Inflammatory macrophage treated with lipopolysaccharide for 1 hour (primary cell): ENCODE measurements at places on chromosomes 16 and 17.
A peak's percentile ranks its signal among the peaks of the same experiment; 100 is the strongest.

DNA sequence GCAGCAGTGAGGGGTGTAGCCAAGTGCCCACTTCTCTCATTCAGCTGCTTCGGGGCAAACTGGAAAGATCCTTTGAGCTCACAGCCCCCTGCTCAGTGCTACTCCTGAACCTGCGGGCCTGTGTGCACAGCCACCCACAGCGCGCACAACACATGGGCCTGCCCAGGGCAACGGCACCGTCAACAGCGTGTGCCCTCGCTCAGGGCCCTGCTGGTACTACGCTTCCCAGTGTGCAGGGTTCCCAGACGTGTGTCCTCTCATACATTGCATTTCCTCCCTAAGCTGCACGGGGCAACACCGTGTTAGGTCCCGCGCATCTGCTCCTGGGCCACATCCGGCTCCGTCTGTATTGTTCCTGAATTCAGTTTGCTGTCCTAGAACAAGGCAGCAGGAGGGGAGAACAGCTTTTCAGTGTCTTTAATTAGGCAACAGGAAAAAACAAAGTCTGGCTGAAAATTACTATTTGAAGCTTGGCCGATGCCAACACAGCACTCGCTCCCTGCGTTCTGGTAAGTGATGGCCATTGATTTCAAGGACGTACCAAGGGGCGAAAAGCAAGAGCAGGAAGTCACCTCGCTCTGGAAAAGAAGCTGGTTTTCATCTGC is 15.2 kb downstream of the MRM3 start:
- no peak for DNase-seq

GRCh38 chr17:64707050-64707591 is 45.0 kb upstream of the SMURF2 start:
- DNase-seq, result peak; percentile 89

DNA sequence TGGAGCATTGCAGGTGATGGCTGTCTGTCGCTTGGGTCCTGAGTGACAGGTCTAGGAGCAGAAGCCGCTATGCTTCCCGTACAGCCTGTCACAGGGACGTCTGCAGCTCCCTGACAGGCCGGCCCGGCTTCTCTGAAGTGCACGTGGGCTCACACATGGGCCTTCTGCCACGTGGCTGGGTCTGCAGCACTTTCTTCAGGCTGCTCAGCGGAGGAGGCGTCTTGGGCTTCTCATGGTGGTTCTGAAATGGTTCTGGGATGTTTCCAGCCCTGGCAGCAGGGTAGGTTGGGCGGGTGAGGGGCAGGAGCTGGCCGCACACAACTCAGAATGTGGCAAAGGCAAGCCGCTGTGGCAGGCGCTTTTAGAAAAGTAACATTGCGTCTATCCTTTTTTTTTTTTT is 80.3 kb upstream of the ZNF750 start:
- DNase-seq, result no peak

DNA sequence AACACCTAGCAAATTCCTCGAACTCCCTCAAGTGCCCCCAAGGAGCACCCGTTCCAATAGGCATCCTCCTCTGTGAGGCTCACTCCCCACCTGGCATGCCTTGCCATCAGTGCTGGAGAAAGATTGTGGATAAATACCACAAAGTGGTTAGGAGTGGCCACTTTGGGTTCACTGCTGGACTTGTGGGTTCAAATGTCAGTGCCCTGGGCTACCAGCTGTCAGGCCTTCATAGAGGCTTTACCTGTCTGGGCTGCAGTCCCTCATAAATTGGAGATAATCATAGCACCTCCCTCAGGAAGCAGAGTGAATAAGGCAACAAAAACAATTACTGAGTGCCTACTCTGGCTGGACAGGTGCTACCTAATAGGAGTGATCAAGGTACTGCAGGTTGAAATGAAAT is 1.5 kb upstream of the SYT17 start:
- DNase-seq, result no peak

DNA sequence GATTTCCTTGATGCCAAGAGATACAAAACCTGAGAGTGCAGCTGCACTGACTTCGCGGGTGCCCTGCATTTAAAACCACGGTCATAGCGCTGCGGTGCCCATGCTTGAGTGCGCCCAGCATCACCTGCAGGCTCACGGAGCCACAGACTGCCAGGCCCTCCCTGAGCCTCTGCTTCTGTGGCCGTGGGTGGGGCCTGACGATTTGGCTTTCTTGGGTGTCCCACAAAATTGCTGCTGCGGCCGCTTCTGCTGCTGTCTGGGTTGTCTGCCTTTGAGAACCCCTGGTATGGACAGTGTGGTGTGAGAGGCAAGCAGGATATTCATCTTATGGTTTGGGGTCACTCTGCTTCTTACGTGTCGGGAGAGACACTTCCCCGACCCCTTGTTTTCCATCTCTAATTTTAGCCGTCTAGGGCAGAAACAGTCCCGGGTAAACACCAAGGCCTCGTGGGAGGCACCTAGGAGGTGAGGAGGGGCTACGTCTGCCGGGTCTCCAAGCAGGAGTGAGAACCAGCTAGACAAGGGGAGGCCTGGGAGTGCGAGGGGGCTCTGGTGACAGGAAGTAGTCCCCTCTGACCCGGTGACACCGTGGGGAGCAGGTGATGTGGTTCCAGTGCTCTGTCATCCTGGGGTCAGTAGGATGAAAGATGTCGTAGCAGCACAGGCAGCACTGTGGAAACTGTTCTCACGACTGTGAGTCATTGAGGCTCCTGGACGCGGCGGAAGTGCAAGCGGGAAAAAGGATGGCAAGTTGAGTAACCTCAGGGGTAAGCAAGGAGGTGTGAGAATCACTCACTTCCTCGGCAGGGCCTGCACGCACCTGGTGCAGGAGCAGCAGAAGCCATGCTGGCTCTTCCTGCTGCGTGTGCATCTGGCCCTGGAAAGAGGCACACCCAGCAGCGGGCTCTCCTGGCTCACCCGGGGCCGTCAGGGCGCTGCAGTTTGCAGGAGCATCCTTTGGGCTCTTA is 176.3 kb downstream of the RPTOR start:
- DNase-seq, result no peak

DNA sequence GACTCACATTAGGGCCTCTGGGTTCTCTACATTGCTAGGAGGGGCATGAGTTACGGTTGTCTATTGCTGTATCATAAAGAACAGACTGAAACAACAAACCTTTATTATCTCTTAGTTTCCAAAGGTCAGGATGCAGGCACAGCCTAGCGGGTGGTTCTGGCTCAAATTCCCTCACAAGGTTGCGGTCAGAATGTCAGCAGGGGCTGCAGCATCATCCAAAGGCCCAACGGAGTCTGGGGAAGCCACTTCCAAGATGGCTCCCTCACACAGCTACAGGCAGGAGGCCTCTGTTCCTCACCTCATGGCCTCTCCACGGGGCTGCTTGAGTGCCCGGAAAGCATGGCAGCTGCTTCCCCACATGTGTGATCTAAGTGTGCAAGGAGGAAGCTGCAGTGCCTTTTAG is 29.6 kb upstream of the ZFPM1 start:
- no peak for DNase-seq

DNA sequence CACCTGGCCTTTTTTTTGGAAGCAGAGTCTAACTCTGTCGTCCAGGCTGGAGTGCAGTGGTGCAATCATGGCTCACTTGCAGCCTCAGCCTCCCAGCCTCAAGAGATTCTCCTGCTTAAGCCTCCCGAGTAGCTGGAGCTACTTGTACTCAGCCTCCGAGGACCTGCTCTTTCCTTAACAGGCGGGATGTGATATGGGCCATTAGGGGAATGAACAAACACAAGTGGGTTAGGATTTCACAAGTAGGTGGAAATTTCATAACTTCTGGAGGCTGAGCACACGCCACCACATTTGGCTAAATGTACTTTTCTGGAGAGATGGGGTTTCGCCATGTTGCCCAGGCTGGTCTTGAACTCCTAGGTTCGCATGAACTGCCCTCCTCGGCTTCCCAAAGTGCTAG is 4.1 kb downstream of the PAM16 start:
- DNase-seq, result peak; percentile 86

- DNase-seq, result no peak
These were observed 39.5 kb downstream of the DYNLRB2 start for GRCh38 chr16:80580109-80580832.

DNA sequence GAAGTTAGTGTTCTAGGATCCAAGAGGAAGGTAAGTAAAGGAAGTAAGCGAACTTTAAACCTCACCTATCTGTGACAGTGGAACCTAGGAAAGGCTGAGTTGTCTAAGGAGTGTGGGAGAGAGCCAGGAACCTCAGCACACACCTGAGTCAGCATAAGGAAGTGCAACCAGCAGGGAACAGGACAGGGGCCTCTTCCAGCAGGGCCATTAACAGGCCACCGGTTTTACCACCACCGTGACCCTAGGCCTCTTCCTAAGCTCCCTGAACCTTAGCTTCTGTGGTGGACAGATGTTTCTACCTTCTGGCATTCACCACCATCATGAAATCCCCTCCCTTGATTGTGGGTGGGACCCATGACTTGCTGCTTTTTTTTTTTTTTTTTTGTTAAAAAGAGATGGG is 26.7 kb upstream of the GPATCH8 start:
- DNase-seq, result no peak

- DNase-seq, result no peak
These were observed 3.7 kb downstream of the TNS4 start for GRCh38 chr17:40497695-40498094.

- DNase-seq, result no peak
These were observed 43.2 kb downstream of the GOSR1 start for GRCh38 chr17:30520436-30520835.

DNA sequence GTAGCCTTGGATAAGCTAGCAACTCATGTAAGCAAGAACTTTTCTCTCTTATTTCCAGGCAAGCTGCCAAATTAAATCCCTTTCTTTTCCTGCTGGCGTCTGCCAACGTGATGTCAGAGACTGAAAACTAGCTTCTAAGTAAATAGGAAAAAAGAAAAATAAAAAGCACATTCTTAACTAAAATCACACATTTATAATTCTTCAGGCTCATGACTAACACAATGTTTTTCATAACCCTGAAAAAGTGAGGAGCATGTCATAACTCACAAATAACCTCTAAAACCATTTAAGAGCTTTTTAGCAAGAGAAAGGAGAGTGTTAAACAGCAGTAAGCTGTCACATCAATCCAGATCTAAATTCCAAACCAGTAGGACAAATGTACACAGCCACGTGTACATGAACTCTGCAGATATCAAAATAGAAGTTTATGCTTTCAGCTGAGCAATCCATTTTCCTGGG is 110.0 kb downstream of the N4BP1 start:
- no peak for DNase-seq

DNA sequence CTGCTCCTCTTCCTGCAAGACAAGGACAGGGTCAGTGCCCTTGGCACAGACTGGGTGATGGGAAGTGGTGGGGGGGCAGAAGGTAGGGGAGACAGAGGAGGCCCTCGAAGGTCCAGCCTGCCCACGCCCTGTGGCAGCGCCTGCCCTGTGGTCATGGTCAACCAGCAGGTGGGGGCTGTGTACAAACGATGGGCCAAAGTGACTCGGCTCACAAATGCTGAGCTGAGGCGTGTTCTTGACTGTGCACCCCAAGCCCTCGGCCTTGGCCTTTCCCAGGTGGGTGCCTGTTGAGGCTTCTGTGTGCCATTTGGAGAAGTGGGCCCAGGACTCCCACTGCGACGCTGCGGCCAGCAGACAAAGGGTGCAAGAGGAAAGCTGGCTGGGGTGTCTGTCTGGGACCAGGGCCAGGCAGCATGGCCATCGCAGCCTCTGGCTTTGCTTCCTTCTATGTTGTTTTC is 22.6 kb downstream of the MXRA7 start:
- DNase-seq, result no peak

DNA sequence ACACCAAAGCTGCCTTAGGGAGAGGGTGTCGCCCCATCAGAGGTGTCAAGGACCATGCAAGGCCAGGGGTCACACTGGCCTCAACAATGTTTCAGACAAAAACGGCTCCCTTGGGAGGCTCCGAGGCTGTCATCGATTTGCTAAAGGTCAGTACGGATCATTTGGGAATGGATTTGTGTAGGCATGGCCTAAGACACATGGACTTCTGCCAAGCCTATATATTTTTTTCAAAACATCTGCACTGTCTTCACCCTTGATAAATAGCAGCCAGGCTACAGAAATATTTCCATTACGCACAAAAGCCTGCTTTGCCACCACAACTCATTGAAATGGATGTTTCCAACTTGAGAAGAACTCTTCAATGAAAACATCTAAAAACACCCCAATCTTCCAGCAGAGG is 10.3 kb downstream of the CUEDC1 start:
- DNase-seq, result no peak

- no peak for DNase-seq
These were observed 478.8 kb upstream of the CDH11 start for GRCh38 chr16:65600629-65601028.

DNA sequence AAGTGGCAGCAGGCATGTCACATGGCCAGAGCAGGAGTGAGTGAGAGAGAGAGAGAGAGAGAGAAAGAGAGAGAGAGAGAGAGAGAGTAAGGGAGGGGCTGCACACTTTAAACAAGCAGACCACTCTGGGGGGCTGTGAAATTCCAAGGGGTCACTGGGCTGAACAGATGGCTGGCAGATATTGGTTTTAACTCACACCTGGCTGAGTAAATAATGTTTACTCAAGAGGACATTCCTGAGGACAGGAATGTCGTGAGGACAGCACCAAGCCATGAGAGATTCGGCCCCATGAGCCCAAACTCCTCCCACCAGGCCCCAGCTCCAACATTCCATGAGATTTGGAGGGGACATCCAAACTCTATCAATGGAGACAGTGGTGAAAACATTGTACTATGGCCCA is 269.7 kb downstream of the CBLN1 start:
- no peak for DNase-seq

GRCh38 chr17:67056746-67057490 is 12.6 kb downstream of the CACNG1 start:
- no peak for DNase-seq

GRCh38 chr16:55091213-55091870 is 160.7 kb downstream of the IRX5 start:
- no peak for DNase-seq

DNA sequence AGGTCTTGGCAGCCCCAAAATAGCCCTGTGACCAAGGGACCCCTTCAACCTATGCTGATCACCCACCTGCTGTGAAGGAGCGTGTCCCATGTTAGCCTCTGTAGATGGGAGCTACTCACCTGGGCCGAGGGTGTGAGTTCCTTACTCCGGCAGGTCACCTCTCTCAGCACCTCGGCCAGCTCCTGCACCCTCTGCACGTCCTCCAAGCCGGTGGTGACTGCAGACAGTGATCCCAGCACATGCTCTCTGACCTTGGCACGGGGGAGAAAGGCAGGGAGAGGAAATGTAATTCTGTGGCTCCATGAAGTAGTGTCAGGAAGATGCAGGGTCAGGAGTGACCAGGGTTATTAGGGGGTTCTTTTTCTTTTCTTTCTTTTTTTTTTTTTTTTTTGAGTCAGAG is 67.7 kb upstream of the BCO1 start:
- no peak for DNase-seq

- DNase-seq, result no peak
These were observed 80.5 kb downstream of the SMG6 start for GRCh38 chr17:2222901-2223616.

GRCh38 chr17:16214190-16215001 is 938 bp downstream of the NCOR1 start:
- DNase-seq, result no peak

DNA sequence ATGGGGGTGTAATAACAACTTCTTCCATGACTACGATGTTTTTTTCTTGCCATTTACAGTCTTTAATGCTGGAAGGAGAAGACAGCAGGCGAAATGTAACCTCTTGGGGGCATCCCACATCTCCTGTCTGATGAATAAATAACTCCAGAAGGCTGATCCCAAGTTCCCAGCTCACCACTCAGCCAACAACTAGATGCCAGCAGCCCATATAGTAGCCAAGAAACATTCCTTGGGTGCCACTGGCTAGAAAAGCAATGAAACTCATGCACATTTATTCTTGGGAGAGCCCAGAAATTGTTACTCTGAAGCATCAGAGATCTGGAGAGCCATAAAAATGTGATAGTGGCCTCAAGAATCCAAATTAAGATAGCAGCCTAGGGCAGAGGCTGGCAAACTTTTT is 22.7 kb upstream of the TMEM101 start:
- no peak for DNase-seq

GRCh38 chr16:1374418-1375297 is 22.9 kb downstream of the GNPTG start:
- DNase-seq, result no peak
